ENCODE measurements at places on chromosomes 12 and 14.

DNA sequence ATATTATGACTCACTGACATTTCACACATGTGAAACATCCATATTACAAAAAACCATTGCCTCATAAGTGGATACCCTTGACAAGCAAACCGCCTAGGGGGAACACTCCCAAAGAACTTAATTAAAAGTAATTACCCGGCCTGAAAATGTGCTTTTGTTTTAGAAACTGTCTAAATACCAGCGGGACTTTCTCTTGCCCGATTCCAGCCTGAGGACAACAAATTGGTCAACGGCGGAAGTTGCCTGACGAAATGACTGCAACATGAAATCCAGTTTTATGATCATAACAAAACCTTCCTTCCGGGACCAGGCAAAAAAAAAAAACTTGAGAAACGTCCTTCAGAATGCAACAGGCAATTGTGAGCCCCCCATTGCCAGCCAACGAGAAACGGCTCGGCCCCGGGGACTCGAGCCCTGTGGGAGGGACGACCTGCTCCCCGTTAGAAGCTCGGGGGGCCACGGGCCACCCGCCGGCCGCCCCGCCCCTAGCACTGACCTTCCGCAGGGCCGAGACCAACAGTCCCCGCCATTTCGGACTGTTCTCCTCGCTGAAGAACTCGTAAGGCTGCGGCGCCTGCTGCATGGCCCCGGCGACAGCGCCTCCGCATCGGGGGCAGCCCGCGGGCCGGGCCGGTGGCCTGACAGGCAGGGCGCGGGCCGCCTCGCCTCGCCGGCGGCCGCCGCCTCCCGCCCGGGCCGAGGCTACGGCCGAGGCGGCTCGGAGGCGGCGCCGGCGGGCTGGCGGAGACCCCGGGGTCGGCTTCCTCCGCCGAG is 490 bp downstream of the SOS2 start:
- peak; percentile 69 for DNase-seq
- H3K27ac ChIP-seq: peak overlapping the region; percentile 99
- H3K27me3 ChIP-seq: no peaks in the 10 kb centered on the region
- H3K4me3 ChIP-seq: peak overlapping the region; percentile 69

- H3K36me3 ChIP-seq: no peaks in the 10 kb centered on the region
- H3K27me3 ChIP-seq: peaks cover 14% of the 10 kb centered on the region
- H3K4me1 ChIP-seq: peaks cover 26% of the 10 kb centered on the region
- no peak for DNase-seq
Measured at GRCh38 chr14:58639842-58640484, 2.2 kb downstream of the DACT1 start.

DNA sequence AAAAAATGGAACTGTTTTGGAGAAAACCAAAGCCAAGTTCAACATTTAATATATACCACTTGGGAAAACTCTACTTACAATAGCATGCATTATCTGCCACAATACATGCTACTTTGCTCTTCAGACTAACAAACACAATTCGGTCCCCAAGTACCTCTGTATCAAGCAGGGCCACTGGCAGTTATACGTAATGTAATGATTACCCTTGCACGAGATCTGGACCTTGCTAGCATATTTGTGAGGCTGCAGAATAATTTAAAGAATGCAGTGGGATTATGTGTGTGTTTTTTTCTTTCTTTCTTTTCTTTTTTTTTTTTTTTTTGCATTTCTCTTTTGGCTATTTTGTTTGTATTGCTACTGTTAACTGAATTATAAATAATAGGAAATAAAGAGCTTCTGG is 22.8 kb upstream of the PYGL start:
- H3K4me1 ChIP-seq: peaks cover 3% of the 10 kb centered on the region
- H3K27ac ChIP-seq: peak overlapping the region; percentile 90
- DNase-seq: no peak
- no peaks in the 10 kb centered on the region for H3K36me3 ChIP-seq
- no peak overlapping the region for H3K4me3 ChIP-seq

DNA sequence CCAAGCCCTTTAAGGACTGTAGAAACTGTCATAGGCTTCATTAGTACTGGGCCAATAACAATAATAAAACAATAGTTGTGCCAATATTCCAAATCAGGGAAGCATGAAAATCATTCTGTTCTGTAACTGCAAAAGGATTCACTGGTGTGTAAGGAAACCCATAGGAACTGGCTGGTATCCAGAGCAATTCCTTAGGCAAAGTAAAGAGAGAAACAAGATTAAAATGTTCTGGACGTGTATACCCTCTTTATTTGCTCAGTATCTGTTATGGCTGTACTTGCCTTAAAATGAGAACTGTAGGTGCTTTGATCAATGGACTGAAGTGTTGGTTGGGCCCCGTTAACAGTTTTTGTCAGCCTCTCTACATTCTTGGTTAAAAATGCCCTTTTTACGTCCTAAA is 72.4 kb upstream of the STAC3 start:
- no peak overlapping the region for H3K27ac ChIP-seq
- no peak overlapping the region for H3K4me3 ChIP-seq
- H3K4me1 ChIP-seq: no peaks in the 10 kb centered on the region
- no peaks in the 10 kb centered on the region for H3K36me3 ChIP-seq
- DNase-seq: peak; percentile 24

DNA sequence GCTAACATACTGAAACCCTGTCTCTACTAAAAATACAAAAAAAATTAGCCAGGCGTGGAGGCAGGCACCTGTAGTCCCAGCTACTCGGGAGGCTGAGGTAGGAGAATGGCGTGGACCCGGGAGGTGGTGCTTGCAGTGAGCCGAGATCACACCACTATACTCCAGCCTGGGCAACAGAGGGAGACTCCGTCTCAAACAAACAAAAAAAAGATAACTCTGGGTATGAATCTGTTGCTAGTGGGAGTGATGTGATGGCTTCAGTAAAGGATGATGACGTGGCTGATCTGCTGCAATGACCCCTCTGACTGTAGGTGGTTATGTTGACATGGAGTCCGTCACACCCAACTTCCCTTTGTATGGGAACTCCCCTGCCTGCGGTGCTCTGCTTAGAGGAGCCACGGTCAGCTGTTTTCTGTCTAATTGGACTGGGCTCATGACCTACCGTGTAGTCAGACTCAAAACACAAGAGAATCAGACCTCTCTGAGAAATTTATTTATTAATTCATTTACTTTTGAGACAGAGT is 59.1 kb upstream of the MED13L start:
- no peak for DNase-seq
- H3K36me3 ChIP-seq: no peaks in the 10 kb centered on the region

GRCh38 chr12:81128930-81129554 is 51.2 kb downstream of the ACSS3 start:
- no peaks in the 10 kb centered on the region for H3K36me3 ChIP-seq
- DNase-seq: peak; percentile 14
- no peaks in the 10 kb centered on the region for H3K4me1 ChIP-seq
- no peak overlapping the region for H3K27ac ChIP-seq
- H3K27me3 ChIP-seq: no peaks in the 10 kb centered on the region

DNA sequence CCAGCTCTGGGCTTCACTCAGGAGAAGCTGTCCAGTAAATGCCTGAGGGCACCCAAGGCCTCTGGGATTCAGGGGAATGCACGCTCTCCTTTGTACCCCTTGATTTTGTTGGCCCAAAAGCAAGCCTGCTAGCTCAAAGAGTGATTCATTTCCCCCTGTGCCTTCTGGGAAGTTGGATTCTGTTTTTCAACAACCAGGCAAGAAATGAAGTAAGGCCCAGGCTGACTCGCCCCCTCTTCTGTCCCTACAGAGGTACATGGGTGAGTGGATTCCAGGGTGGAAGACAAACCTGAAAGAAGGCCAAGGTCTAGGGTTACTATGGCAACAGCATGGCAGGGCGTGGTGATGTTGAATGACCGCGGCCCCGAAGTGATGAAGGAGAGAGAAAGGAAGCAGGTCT is 9.3 kb upstream of the SERPINA5 start:
- DNase-seq: no peak
- no peaks in the 10 kb centered on the region for H3K4me1 ChIP-seq
- H3K36me3 ChIP-seq: no peaks in the 10 kb centered on the region
